ENCODE measurements at places on chromosomes 4 and X.

DNA sequence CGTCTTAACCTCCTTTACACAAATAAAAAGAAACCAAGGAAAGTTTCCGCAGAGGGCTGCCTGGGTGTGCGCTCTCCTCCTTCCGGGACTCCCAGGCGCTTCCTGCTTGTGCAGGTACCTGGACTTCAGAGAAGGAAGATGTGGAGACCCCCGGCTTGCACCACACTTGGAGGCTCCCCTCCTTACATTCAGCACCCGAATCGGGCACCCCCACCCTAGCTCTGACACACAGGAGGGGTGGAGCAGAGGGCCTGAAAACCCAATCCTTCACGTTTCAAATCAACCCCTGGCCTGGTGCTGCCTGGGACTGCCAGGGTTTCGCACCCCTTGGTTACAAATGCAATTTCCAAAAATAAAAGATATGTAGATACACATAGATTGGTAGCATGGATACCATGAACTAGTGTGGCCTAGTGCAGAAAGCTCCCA lies 3.1 kb downstream of the NKX3-2 start:
- DNase-seq = no peak

- DNase-seq = no peak
Measured at GRCh38 chr4:107937040-107937439, 5.7 kb downstream of the CYP2U1 start.

DNA sequence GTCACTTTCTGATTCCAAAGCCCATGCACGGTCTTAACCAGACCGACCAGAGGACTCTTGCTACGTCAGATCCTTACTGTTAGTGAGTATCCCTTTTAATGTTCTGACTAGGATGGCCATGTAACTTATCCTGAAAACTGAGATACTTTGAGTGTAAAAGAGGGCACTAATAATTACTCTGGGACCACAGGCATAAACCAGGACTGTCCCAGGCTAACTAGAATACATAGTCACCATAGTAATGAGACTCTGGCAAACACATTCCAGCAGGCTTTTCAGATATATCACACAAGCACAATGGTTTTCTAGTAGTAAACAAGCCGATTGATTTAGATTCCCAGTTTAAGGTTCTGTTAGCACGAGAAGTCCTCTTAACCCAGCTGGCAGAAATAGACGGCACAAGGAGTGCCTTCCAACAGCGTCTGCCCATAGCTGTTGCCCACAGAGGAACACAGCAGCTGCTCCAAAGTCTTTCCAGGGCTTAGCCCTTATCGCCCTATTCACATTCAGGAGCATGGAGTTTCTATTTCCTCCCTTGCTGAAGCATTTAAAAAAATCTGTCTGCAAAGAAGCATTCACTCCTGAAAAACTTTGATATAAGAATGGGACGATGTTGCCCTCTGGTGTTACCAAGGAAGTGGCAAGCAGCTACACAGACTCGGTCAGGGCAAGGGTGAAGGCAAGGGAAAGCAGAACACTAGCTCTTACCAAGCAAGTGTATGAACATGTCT lies 92.4 kb downstream of the CXCL13 start:
- no peak for DNase-seq

DNA sequence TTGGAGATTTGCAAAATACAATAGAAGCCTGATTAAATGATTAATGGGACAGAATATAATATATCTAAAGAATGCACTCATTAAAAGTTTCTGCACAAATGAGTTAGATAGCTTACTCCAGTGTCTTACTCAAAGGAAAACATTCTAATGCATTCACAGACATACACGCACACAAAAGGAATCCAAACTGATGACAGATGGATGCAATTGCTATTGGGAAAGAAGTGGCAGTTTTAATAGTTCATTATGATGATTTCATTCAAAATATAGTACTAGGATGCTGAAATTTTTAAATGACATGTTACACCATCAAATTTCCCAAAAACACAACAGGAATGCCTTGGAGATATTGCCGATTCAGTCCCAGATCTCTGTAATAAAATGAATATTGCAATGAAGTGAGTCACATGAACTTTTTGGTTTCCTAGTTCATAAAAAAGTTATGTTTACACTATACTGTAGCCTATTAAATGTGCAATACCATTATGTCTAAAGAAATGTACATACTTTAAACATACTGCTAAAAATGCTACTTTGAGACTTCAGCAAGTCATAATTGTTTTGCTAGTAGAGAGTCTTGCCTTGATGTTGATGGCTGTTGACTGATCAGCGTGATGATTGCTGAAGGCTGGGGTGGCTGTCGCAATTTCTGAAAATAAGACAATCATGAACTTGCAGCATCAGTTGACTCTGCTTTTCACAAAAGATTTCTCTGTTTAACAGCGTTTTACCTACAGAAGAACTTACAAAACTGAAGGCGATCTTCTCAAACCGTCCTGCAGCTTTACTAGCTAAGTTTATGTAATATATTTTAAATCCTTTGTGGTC lies 45.6 kb downstream of the BBS12 start:
- DNase-seq = no peak

DNA sequence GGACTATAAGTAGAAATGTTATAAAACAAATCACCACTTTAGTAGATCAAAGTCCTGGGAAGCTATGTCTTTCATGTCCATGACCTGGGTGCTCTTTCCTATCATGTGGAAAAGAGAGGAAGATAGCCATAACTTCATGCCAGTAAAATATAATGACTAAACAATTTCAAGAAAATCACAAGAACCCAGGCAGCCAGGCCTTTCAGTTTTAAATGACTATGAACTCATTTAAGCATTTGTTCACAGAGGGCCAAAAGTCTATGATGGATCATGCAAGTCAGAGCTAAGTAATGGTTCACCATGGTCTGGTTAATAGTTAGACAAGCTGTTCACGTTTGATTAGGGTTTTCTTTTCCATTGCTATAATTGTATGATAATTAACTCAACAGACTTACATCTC lies 155.8 kb downstream of the PPARGC1A start:
- DNase-seq = no peak

DNA sequence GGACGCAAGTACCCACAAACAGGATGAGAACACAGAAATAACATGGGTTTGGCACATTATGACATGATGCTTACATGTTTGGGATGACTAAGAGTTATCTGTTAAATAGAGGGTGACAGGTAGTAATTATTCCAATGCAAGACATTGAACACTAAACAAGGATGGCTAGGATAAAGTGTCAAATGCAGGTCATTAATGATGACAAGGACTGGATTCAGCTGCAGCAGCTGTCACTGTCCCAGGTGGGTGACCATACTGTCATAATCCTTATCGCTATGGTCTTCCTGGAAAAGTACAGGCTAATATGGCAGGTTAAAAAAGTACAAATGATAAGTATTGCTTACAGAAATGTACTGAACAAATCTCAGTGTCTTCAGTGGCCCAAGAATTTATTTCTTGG lies 123.9 kb downstream of the ANTXR2 start:
- no peak for DNase-seq

DNA sequence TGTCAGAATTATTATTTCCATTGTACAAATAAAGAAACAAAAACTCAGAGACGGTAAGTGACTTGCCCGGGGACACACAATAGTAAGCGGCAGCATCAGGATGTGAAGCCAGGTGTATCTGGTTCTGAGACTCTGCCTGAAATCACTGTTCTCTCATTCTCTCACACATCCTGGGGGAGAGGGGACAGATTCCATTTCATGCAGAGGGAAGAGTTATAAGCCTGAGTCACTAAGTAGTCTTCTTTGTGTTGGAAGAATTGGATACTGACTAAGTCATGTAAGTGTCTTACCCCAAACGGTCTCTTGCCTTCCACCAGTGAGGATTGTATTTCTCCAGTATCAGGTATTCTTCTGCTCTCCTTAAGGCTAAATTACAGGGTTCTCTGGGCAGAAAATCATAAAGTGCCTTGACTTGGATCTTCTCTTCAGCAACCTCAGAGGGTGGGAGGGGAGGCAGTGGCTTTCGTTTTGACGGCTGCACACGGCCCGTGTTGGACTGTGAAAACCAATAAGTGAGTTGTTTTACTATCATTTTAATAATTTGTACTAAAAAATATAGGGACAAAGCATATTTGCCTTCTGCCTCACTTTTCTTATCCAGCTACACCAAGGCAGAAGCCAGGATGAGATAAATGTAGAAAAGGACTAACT lies 21.9 kb downstream of the TXK start:
- DNase-seq = no peak

GRCh38 chr4:176894498-176894897 lies 101.8 kb upstream of the VEGFC start:
- no peak for DNase-seq

DNA sequence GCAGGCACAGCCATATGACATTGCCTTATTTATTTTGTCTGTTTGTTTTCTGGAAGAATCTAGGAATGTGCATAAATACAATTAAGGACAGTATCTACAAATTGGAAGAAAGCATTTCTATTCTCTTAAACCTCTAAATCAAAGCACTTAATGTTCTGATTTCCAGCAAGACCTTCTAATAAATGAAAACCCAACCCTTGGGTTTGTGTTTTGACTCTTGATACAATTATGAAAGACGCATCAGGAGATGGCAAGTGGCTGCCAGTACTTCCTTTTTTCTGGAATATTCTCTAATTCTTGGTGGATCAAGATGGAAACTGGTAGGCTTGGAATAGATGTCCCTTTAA lies 437 bp upstream of the CPE start:
- no peak for DNase-seq

DNA sequence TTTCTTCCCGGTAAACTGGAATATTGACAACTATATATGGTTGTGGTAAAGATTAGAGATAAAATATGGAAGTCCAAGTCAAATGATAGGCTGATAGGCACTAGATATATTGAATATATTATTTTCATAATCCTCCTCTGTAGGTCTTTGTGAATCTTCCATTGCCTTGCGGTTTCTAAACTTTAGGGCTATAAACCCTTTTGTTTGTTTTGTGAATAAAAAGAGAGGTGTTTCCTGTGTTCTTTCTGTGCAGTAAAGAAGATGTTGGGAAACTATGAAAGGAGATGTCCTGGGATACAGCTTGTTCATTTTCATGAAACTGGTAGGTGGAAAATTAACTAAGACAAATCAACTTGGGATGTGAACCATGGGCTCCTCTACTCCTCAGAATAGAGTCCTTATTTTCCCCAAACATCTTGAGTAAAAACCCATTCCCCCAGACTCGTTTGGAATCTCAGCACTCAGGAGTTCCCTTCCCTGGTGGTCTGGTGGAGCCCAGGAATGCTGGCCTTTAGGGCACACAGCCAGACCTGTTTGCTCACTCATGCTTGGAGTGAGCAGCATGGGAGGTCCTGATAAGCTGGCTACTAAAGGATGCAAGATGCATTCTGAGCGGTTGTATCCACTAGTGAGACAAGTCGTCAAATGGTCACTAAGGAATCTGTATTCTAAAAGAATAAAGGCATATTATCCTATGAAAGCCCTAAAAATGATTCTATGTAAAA lies 22.2 kb downstream of the PRDM8 start:
- no peak for DNase-seq

- DNase-seq = no peak
Measured at GRCh38 chr4:6044805-6045204, 26.6 kb upstream of the C4orf50 start.

- DNase-seq = no peak
Measured at GRCh38 chr4:19936476-19936875, 315.2 kb upstream of the SLIT2 start.

Measured in stimulated activated CD8-positive, alpha-beta memory T cell treated with anti-CD3 and anti-CD28 coated beads, Interleukin-4, amount 100 ng/mL, for 4 hours (primary cell).